ENCODE measurements at places on chromosomes 7 and 10.

DNA sequence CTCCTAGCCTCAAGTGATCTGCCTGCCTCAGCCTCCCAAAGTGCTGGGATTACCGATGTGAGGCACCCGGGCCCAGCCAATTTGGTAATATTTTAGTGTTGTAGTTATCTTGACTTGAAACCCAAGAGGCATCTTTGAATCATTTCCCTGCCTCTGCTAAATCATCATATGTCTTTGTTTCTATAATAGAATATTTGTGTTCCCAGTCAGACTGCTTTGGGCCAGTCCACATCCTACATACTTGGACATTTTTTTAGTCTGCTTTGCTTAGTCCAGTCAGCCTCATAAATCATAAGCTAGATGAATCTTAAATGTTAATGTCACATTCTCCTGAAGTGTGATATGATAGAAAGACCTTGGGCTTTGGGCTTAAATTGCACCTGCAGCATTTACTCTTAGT lies 5.9 kb downstream of the STAM start:
- no peak for DNase-seq

GRCh38 chr10:1150638-1150955 lies 94.4 kb downstream of the WDR37 start:
- DNase-seq, result no peak

DNA sequence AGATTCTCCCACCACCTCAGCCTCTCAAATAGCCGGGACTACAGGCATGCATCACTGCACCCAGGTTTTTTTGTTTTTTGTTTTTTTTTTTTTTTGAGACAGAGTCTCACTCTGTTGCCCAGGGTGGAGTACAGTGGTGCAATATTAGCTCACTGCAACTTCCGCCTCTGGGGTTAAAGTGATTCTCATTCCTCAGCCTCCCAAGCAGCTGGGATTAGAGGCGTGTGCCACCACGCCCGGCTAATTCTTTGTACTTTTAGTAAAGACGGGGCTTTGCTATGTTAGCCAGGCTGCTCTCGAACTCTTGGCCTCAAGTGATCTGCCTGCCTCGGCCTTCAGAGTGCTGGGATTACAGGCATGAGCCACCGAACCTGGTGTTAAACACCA lies 107.5 kb upstream of the KIF5B start:
- no peak for DNase-seq

DNA sequence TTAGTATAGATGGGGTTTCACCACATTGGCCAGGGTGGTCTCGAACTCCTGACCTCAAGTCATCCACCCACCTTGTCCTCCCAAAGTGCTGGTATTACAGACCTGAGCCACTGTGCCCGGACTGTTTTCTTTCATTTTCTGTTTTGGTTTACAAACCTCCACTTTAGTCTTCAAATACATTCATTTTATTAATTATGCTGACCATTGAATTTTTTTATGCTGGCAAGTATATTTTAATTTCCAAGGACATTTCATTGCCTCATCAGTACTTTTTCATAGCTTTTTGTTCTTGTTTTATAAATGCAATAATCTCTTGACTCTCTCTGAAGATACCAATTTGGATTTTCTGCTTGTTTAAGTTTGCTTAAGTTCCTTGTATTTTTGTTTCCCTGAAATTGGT lies 170.5 kb downstream of the CACNB2 start:
- DNase-seq, result no peak

DNA sequence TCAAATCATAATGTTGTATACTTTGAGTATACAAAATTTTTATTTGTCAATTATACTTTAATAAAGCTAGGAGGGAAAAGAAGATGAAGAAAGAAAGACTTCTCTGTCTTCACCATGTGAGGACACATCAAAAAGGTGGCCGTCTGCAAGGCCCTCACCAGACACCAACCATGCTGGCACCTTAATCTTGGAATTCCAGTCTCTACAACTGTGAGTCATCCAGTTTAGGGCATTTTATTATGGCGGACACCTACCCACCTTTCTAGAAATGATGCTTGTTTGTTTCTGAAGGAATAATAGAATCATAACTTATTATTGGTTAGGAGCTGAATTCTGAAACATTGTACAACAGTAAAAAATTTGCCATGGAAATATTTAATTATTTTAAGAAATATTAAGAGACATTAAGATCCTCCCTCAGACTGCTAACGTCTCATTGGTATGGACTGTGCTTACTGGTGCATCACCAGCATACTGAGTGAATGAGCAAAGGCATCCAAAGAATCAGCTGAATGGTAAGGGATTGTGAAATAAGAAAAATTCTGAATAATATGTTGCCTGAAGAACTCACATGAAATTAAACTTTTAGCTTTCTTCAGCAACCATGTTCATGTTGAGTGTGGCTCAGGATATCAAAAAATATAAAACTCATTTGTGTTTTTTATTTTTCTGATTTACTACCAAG lies 536.6 kb downstream of the HTR7 start:
- no peak for DNase-seq

GRCh38 chr10:7515439-7515838 lies 104.6 kb upstream of the SFMBT2 start:
- no peak for DNase-seq

DNA sequence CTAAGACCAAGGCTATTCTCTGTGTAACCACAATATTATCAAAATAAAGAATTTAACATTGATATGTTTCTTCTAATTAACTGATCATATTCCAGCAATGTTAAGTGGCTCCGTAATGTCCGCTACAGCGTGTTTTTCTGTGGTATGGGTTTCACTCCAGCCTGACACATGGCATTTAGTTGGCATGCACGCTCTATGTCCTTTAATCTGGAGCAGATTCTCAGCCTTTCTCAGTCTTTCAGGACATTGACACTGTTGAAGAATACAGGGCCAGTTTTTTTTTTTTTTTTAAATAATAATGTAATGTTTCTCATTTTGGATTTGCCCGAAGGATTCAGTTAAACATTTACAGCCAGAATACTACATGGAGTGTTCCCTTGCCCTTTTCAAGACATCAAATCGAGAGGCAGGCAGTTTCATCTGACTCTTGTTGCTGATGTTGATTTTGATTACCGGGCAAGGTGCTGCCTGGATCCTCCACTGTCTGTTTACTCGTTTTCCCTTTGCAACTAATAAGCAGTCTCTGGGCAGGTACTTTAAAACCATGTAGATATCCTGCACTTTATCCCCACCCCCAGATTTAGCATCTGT lies 97.5 kb upstream of the GJD4 start:
- no peak for DNase-seq

DNA sequence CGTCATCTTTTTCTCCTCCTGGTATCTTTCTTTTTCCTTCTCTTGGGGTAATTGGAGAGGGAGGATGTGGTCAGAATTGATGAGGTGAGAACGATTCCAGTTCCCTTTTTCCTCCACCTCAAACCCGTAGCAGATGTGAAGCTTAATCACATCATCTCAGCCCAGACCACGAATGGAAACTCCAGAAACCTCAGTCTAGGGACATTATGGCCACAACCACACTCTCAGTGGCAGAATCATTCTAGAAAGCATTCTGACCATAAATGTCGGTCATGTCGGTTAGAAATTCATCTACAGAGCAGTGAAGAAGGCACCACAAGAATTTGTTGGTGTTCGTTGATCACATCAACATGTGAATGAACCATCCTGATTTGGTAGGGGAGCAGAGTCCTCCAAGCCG lies 78.7 kb downstream of the GATA3 start:
- DNase-seq, result no peak

DNA sequence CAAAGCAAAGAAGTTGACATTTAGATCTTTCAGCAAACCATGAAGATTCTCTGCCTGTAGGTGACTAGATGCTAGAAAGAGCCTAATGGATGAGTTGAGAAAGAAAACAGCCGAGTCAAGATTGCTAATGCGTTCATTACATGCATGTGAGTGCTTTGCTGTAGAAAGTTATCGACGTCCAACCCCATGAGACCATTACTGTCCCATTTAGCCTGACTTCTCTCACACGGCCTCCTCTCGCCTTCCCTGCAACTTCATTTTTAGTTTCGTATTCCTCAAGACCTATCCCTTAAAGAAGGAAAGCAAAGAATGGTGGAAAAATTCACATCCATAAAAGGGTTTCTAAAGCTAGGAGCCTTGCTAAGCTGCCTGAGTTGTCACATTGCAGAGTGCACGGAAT lies 113.7 kb upstream of the DPP6 start:
- DNase-seq, result no peak

DNA sequence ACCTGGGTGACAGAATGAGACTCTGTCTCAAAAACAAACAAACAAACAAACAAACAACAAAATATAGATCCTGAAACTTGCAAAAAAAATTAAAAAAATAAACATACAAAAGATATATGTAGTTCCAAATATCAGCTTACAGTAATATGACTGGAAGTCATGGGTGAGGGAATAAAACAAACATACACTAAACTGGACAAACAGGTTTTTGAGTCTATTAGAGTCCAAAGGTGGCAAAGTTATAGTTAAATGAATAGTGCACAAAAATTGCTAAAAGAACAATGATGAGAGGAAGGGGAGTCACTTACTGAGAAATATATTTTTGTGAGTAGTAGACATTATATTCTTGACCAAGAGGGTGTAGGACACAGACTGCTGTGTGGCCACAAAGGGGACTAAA lies 16.7 kb upstream of the RSBN1L start:
- no peak for DNase-seq

GRCh38 chr7:29424984-29425309 lies 138.7 kb upstream of the PRR15 start:
- no peak for DNase-seq

DNA sequence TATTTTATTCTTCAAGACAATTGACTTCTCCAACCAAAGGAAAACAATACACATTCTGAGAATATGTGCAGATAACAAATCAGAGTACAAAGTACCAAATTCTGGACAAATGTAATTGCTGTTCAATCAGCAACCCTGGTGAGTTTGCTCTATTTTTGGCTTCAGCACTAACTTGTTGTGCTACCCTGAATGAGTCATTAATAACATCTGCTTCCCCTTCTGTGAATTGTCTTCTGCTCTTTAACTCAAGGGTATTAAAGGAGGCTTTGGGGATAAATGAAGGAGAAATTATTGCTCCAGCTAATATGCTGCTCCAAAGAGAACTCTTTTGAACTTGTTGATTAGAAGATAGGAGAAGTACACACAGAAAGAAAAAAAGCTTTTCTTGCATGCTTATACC lies 459.3 kb downstream of the HTR7 start:
- DNase-seq, result no peak

DNA sequence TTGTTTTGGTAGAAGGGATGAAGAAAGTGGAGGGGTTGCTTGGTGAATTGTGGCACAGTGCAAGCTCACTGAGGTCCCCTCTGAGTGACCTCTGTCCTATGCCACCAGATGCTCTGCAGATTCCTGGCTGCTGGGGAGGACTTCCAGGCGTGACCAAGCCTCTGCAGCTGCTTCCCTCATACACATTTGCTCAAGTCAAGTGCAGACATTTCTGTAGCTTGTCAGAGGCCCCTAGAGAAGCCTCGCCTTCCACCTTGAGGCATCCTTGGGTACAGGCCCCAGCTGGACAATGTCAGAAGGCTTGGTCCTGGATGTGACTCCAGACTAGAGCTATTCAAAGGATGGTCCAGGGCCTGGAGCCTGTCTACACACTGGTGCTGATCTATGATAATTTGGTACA lies 464.2 kb downstream of the PLXNA4 start:
- DNase-seq, result no peak

DNA sequence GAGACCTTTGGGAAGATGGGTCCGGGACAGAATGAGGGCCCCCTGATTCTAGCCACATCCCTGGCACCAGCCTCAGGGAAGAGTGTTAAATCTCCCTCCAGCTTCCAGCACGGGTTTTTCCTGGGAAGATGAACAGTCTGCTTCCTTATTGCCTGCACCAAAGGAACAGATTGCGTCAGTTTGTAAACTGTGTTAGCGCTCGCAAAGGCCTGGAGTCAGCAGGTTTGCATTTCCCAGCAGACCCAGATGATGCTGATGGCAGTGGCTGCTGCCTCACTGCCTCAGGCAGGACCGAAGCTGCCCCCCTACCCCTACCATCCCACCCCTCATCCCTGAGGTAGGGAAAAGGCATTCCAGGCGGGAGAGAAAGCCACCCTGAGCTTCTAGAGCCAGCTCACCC lies 34.6 kb upstream of the LRRC4 start:
- DNase-seq, result no peak

DNA sequence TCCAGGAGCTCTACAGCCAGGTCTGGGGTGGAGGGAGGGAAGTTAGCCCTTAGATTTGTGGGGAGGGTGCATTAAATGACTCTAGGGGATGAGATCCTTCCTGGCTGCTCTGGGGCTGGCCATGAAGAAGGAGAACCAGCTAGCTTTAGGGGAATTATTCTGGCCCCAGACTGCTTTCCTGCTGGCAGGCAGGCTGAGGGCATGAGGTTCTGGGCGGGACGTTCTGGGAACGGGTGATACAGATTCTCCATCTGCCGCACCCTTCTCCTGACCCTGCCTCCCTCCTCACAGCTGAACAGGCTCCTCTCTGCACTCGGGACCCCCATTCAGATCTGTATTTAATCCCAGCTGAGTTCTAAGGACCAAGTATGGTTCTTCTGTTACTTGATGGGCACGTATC lies 23.9 kb downstream of the GOLGA7B start:
- DNase-seq, result no peak

DNA sequence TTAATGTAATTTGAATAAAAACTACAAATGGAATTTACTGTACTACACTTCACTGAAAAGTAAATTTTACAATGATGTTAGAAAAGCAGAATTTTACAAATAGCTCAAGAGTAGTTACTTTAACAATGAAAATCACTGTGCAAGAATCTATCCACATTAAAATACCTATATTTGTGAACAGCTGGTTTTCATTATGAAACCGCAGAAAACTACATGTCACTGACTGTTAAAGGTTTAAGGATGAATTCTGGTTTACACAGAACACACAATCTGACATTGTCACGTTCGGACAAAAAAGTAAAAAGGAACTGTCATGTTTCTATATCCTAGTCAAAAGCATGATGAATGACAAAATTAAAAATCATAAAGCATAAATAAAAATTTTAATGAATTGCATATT lies 415.3 kb upstream of the PRKCQ start:
- no peak for DNase-seq

GRCh38 chr7:110804501-110804900 lies 286.4 kb upstream of the LRRN3 start:
- DNase-seq, result no peak

DNA sequence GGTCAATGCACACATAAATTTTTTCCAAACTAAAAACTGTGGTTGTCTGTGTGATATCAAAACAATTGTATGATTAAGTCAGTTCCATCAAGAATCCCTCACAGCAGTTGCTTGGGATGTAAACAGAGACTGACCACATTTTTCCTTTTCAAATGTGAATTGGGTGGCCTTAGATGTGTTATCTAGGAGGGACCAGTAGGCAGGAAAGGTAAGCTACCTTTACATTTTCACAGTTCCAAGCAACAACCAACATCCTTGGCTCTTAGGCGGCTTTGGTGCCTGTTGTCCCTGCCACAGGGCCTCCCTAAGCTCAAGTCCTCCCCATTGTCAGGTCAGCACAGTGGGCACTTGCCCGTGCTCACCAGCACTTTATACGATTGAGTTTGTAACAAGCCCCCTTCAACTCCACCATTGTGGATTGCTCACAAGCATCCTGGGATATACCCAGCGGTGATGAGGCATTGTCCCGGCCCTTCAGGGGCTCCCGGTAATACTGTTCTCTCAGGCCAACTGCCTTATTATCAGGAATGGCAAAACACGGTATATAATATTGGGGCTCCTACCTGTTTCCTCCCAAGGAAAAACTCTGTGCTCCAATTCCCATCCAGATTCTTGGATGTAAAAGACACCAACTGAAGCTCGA lies 114.9 kb upstream of the ANKRD1 start:
- no peak for DNase-seq

- no peak for DNase-seq
Measured at GRCh38 chr7:43124388-43124787, 11.9 kb downstream of the HECW1 start.

Data from C1 segment of cervical spinal cord (tissue), 14 donors.